ENCODE measurements at places on chromosomes 2 and 18.

DNA sequence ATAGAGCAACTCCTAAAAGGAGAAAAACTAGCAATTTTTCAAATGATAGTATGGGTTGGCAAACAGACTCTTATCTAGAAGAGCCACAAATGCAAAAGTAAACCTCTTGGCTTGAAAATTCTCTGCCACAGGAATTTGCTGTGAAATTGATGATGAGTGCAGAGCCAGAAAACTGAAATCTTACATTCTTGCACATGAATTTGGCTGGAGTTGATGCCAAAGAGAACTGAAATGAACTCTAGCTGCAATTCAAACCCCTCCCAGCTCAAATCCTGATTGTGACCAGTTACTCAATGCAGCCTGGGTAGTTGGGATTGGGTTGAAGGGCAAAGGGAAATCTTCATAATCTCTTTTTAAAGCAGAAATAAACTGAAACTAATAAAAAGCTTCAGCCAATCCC lies 266.6 kb downstream of the PDE11A start:
- no peak for DNase-seq

GRCh38 chr2:28974252-28974651 lies 6.8 kb upstream of the TOGARAM2 start:
- no peak for DNase-seq

GRCh38 chr2:133314795-133315194 lies 253.5 kb downstream of the NCKAP5 start:
- no peak for DNase-seq

DNA sequence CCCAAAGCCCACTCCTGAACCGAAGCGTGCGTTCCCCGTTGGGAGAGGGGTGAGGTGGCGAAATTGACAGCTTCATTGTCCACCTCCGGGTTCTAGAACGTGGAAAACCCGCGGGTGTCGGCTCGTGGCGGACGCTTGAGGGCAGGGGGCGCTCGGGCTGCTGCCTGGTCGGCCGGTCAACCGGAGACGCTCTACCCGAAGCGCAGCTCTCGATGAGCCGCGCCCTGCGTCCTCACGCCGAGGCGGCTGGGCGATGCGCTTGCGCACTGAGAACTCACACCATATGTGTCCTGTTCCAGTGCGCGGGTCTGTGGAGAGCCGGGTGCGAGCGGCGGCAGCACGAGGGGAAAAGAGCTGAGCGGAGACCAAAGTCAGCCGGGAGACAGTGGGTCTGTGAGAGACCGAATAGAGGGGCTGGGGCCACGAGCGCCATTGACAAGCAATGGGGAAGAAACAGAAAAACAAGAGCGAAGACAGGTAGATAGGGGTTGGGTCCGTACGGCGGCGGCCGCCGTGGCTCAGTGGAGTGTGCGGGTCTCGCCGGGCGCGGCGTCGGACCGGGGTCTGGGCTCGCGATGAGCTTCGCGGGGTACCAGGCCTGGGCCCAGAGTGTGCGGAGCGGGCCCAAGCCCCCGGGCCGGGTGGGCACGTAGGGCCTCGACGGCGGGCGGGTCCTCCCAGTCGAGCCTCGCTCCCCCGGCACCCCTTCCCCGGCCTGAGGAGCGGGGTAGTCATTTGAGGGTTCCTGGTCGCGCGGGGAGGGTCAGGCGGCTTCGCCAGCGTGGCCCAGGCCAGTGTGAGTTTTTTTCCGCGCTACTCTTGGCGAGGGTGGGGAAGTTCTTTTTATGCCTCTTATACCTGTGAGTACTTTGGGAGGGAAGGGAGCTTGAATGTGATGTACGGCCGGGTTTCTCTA lies at the start of gene EIF5B:
TSS of gene EIF5B (plus strand) at position 277 of the 916 bp plus-strand sequence. CDS start at position 443, 166 bp downstream.
- peak; percentile 92 for DNase-seq

DNA sequence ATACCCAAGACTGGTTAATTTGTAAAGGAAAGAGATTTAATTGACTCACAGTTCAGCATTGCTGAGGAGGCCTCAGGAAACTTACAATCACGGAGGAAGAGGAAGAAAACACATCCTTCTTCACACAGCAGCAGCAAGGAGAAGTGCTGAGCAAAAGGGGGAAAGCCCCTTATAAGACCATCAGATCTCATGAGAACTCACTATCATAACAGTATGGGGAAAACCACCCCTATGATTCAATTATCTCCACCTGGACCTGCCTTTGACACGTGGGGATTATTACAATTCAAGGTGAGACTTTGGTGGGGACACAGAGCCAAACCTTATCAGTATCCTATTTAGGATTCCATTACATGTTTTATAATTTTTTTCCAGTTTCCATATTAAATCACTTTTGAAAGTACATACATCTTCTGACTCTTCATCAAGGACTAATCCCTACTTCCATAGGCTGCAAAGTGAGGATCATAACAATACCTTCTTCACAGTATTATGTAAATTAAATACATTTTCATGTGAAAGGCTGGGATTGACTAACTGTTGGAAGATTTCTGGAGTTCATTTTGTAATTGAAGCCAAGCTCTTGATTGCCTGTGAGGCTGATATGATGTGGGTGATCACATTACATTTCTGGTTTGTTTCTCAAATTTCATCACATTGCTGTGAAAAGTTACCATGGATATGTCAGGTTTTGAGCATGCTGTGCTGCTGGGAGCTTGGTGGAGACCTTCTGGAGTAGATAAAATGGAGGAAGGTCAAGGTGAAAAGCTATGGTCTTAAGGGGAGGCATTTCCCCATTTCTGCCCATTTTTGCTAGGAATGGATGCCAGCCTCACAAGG lies 31.7 kb upstream of the CERS6 start:
- no peak for DNase-seq

GRCh38 chr2:236535024-236535423 lies 34.6 kb upstream of the ACKR3 start:
- no peak for DNase-seq

- no peak for DNase-seq
These were observed 16.2 kb downstream of the CYP26B1 start for GRCh38 chr2:72131371-72131891.

- no peak for DNase-seq
These were observed 573 bp downstream of the WDR7 start for GRCh38 chr18:56651771-56652092.

GRCh38 chr2:70837980-70838925 lies 2.6 kb upstream of the CD207 start:
- no peak for DNase-seq

DNA sequence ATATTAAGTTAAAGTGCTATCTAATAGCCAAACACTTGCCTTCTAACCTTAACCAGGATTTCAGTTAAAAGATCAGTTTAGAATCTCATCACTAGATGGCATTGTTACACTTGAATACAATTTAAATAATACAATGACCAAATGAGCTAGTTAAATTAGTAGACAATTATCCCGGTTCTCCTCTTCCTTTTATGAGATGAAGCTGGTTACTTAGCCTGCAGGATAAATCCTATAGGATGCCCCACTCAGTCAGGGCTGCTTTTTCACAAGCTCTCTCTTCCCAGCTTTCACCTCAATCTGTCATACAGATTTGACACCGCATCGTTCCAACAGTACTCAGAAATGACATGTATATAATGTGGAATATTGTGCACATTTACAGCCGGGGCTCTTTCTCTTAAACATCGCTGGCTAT lies 678.8 kb downstream of the KCNJ3 start:
- no peak for DNase-seq

DNA sequence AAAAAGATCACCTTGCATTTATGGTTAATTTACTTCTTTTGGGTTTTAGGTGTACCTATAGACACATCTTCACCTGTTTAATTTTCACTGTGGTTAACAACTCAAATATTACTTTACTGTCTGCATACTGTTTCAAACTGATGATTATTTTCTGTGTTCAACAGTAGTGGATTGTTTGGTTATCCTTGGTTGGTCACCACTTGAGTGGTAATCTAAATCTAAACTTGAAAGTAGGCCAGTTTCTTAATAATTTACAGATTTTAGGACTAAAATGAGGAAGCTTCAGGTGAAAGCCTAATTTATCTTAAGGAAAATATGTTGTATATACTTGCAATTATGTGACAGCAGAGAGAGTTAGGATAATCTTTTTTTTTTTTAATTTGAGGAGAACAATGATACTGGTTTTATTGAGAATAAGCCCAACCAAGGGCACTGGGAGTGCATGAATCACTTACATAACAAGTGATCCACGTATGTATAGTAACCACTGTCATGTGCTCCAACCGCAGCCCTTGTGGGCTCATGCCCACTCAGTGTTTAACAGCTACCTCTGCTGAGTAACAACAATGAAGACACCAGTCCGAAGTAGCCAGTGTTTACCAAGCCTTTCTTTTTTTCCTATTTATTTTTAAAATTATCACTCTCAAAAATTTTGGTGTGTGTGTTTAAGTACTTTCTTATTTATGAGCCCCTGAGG lies 31.0 kb upstream of the WDSUB1 start:
- DNase-seq: no peak

- DNase-seq: no peak
These were observed 38.3 kb downstream of the STAT4 start for GRCh38 chr2:191112448-191112901.

GRCh38 chr2:148255929-148256328 lies 235.0 kb downstream of the MBD5 start:
- DNase-seq: no peak

GRCh38 chr2:156459720-156460119 lies 23.5 kb downstream of the GPD2 start:
- DNase-seq: no peak

GRCh38 chr2:42913280-42913878 lies 121.0 kb upstream of the HAAO start:
- no peak for DNase-seq
